ENCODE measurements at places on chromosomes 5 and 9. TPM values are rescaled to one million over a fixed set of nuclear protein-coding genes. Genes with fewer than 3 reads are reported as not detected.

DNA sequence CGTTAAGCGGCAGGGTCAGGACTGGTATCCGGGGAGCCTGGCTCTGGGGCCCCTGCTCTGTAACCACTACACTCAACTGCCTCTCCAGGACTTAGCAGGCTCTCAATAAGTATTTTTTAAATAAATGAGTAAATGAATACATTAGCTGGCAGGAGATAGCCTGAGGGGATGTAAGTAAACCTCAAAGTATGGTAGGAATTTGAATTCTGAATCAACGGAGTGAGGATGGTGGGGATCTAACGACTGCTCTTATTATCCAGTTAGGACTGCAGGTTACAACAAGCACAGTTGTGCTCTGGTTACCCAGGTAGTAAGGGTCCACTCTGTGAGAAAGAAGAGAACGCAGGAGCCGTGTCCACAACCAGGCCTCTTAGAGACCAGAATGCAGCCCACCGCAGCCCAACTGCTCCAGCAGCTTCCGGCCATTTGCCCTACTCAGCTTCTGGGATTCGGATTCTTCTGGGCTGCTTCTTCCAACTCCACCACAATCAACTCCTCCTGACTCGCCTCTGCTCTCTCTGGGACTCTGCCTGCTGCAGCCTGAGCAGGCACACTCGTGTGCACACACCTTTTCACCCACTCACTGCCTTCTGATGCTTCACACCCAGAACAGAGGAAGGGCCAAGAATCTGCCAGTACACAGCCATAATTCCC, 52.6 kb downstream of the MED27 start:
- DNase-seq = no peak

DNA sequence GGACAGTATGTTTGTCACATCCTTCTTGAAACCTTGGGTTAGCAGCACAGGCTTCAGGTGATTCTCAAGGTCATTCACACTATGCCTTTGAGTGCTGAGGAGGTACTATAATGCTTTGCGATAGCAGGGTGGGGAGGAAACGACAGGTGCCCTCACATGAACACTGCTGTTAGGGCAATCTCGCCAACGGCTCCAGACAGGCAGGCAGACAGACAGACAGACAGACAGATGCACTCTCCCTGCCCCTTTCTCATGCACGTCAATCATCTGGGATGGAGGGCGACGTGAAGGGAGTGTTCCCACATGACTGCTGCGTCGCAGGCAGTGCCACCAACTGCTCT, 82.9 kb downstream of the RAPGEF1 start:
- no peak for DNase-seq

GRCh38 chr5:170441393-170441784, 52.2 kb upstream of the KCNMB1 start:
- DNase-seq = no peak

DNA sequence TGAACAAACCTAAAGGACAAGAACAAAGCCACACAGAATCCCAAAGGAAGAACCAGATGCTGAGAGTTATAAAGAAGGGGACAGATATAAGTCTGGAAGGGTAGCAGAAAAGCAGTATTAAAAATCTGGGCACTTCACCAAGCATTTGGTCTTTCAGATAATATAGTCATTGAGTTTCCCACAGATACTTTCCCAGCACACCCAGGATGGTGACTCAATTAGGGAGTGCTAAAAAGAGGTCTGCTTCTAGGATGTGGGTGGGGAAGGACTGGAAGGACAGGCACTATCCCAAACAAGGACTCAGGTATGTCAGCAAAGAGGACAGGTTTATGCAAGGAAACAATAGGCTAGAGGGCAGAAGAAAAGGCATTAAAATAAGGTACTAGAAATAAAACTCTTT, 59.3 kb downstream of the DIAPH1 start:
- DNase-seq = no peak

GRCh38 chr9:107635803-107636174, 146.2 kb upstream of the KLF4 start:
- no peak for DNase-seq

DNA sequence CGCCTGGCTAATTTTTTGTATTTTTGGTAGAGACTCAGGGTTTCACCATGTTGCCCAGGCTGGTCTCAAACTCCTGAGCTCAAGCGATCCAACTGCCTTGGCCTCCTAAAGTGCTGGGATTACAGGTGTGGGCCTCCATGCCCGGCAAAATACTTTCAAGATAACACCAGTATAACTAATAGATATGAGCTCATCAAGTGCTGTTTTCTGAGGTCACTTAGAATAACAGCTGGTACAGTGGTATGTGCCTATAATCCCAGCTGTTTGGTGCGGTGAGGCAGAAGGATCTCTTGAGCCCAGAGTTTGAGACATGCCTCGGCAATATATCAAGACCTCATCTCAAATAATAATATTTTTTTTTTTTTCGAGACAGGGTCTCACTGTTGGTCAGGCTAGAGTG, 30.5 kb upstream of the CREBRF start:
- DNase-seq = no peak

DNA sequence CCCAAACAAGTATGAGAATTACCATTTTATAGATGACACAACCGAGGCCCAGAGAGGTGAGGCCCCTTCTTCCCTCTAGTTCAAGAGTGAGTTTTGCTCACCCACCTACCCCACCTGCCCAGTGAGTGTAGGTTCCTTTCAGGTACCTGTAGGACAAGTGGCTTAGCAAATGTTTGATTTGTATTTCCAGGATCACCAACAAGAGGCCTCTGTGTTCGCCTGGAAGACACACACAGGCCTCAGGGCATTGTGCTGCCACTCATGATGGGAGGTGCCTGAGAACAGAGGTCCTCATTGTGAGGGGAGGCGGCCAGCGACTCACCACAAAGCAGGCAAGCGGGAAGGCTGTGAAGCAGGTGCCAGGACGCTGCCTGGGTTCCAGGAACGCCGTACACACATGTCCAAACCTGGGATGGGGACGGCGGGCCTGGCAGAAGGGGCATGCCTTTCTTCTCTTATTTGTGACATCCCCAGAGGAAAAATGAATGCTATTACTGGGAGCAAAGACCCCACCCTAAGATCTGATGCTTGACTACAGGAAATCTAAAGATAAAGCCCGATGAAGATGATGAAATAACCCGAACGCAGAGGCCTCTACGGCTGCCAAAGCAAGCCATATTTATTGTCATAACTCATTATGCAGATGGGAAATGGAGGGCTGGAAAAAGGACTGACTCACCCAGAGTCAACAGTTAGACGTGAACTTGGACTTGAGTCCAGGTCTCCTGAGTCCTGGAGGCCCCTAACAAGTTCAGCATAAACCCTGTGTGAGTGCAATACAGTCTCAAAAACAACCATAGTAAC, 60.2 kb upstream of the SLC25A51 start:
- DNase-seq = no peak

- no peak for DNase-seq
Measured at GRCh38 chr9:3436629-3437420, 89.0 kb downstream of the RFX3 start.

DNA sequence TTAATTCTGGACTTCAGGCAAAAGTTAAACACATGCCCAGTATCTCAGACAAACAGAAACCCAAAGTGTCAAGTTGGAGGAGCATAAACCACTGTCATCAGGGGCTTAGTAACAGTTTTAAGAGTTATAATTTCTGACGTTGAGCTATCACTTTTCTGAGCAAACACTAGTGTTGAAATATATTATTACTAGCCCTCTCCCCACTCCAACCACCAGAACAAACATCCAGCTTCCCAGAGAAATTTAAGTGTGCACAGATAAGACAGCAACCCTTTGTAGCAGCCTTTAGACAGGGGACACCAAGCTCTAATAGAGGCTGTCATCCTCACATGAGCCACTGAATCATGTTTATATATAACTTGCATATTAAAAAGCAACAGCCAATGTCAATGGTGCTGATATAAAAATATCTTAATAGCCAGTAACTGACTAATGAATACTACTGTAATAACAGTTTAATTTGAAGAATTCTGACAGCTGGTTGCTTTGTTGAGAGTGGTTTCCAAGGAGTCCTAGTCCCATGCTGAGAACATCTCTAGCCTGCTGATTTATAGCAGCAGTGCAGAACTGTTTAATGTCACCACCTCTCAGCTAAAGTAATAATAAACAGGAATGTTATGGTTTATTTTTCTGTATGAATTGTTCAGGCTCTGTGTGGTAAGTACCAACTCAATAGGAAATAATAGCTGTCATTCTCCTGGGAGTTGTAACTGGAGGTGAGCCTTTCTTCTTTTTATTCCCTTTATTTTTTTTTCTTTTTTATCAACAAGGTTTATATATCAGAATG, 528.7 kb upstream of the ZNF608 start:
- DNase-seq = no peak

GRCh38 chr5:10708189-10708944, 52.7 kb downstream of the DAP start:
- DNase-seq = no peak

Gene NR2F1-AS1
- 8.3 TPM for total RNA-seq

Gene FAXDC2
- 7.3 TPM for total RNA-seq

Measured in neural progenitor cell (in vitro differentiated cells).